Mammary microvascular endothelial cell (primary cell): ENCODE measurements at places on chromosomes 16 and 17. TPM values are rescaled to one million over a fixed set of nuclear protein-coding genes. Genes with fewer than 3 reads are reported as not detected.

The ZNF500 gene
- 7.7 and 7.8 TPM in 2 replicates for total RNA-seq

The NTN3 gene
- 0.15 TPM in 1 of 2 replicates, not detected in the other for total RNA-seq

The SMIM36 gene
- not detected in 2 replicates for total RNA-seq

The CX3CL1 gene
- total RNA-seq = 5.1 and 6.1 TPM in 2 replicates

The PIMREG gene
- 36.1 and 37.6 TPM in 2 replicates for total RNA-seq

The CHST5 gene
- not detected in 2 replicates for total RNA-seq

The MMP15 gene
- total RNA-seq = 12.3 and 13.4 TPM in 2 replicates
